Suprapubic skin (tissue), 4 donors: ENCODE measurements at places on chromosomes 16 and 17. TPM values are rescaled to one million over a fixed set of nuclear protein-coding genes. Genes with fewer than 3 reads are reported as not detected.

The COQ9 gene
- total RNA-seq, result 51.5 TPM

The TP53TG3B gene
- total RNA-seq, result not detected

- no peak overlapping the region for H3K4me3 ChIP-seq
- H3K36me3 ChIP-seq, result no peaks in the 10 kb centered on the region
- no peaks in the 10 kb centered on the region for H3K27me3 ChIP-seq
- no peaks in the 10 kb centered on the region for H3K4me1 ChIP-seq
Observed at GRCh38 chr16:57689762-57690558, 4.6 kb upstream of the DRC7 start.

- no peaks in the 10 kb centered on the region for H3K36me3 ChIP-seq
- peaks cover 58% of the 10 kb centered on the region for H3K27me3 ChIP-seq
- DNase-seq, result peak; percentile 42
- no peak overlapping the region for H3K27ac ChIP-seq
- H3K4me3 ChIP-seq, result no peak overlapping the region
- no peaks in the 10 kb centered on the region for H3K4me1 ChIP-seq
Observed at GRCh38 chr17:79545251-79546005, 65.4 kb downstream of the RBFOX3 start.

GRCh38 chr17:44354582-44355561 is 8.8 kb downstream of the FAM171A2 start:
- H3K36me3 ChIP-seq, result peaks cover 36% of the 10 kb centered on the region
- H3K27ac ChIP-seq, result no peak overlapping the region
- peaks cover 10% of the 10 kb centered on the region for H3K4me1 ChIP-seq
- DNase-seq, result no peak
- no peaks in the 10 kb centered on the region for H3K27me3 ChIP-seq

DNA sequence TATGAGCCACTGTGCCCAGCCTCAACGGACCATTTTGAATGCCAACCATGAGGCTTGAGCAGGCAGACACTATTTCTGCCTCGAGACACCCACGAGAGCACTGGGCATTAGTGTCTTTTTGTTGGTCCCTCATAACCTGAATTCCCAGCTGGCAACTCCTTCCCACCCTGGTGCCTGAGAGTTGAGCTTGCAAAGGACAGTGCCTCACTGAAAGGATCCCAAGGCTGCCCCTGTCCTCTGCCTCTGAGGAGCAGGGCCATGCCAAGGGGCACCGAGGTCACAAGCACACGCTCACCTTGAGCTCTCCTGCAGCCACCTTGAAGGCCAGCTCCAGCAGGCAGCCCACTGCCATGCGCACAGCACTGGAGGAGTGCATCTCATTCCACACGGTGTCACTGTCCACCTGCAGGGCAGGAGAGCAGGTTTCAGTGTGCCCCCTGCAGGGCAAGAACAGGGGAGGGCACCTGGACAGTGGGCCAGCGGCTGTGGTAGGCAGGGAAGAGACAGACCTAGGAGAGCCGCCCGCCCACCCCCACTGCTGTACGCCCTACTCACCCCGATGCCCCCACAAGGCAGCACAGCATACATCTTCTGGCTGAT is 12.8 kb downstream of the G6PC3 start:
- H3K36me3 ChIP-seq, result peaks cover 85% of the 10 kb centered on the region
- no peak overlapping the region for H3K4me3 ChIP-seq
- H3K27ac ChIP-seq, result no peak overlapping the region
- peaks cover 21% of the 10 kb centered on the region for H3K4me1 ChIP-seq
- DNase-seq, result no peak

- peaks cover 11% of the 10 kb centered on the region for H3K4me1 ChIP-seq
- no peak for DNase-seq
- no peaks in the 10 kb centered on the region for H3K36me3 ChIP-seq
- H3K27ac ChIP-seq, result no peak overlapping the region
Observed at GRCh38 chr16:2786826-2787151, 571 bp downstream of the PRSS33 start.
